Activated T-cell treated with anti-CD3 and anti-CD28 coated beads, Interleukin-2, amount 50 U/mL, for 48 hours (primary cell): ENCODE measurements at places on chromosomes 12 and 14.

GRCh38 chr12:14896521-14897169 lies 11.0 kb upstream of the MGP start:
- DNase-seq, result no peak

GRCh38 chr14:47678157-47678556 lies 2.8 kb upstream of the MDGA2 start:
- DNase-seq, result no peak

- DNase-seq, result no peak
Measured at GRCh38 chr14:85280074-85280473, 249.9 kb upstream of the FLRT2 start.

GRCh38 chr14:64501411-64502171 lies 2.0 kb downstream of the ZBTB25 start:
- DNase-seq, result peak; percentile 28

DNA sequence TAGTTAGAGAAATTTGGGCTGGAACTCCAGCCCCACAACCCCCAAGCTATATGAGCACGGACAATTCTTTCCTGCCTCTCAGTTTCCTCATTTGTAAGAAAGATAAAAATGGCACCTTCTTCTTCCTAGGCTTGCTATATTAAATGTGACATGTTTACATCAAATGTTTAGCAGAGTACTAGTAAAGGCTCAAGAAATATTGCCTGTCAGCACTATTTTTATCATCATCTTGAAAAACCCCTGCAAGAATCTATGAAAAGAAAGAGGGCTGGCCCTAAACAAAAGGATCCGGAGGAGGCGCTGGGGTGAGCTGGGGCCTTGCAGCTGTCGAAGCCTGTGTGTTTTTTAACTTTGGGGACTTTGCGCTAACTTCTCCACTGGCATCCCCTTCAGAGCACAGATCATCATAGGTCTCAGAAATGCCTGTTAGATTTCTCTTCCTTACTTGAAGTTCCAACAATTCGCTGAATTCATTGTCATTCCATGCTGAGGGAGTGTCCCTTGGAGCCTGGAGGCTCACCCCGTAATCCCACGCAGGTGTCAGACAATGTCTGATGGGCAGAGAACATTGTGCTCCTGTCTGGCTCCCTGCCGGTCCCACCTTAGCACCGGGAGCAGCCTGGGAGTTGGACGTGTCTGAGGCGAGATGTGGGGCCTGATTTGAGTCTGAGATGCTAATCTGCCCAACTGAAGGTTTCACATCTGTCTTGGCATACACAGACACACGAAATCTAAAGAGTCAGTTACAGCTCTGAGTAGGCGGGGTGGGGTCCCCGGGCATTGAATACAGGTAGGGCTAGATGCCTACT lies 206.8 kb downstream of the NUAK1 start:
- no peak for DNase-seq
